ENCODE measurements at places on chromosomes 3 and 15. TPM values are rescaled to one million over a fixed set of nuclear protein-coding genes. Genes with fewer than 3 reads are reported as not detected.

Gene ARL13B
- total RNA-seq = 12.2 TPM

Gene CKMT1B
- 3.8 TPM for total RNA-seq

Gene GP9
- not detected for total RNA-seq

Gene SOX2
- 0.74 TPM for total RNA-seq

Gene SLITRK3
- not detected for total RNA-seq

Gene EEF1AKMT4
- 14.1 TPM for total RNA-seq

Gene AHSG
- total RNA-seq = not detected

Measured in A549 treated with CORT108297 at 1 μM for 4 hours (cell line).